ENCODE measurements at places on chromosomes 4 and X.

DNA sequence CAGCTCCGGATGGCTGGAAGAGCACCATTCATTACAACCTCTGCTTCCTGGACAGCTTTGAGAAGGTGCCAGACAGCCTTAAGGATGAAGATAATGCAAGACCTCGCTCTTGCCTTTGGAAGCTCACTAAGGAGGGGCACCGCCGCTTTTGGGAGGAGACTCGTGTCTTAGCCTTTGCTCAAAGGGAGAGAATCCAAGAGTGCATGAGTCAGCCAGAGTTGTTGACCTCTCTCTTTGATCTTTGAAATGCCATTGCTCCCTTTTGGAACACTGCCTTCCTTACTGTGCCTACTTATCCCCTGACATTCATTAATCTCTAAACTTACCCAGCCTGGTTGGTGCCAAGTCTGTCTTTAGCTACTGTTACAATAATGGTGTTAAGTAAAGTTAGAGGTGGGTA is 1.2 kb downstream of the FOXR2 start:
- DNase-seq, result no peak

DNA sequence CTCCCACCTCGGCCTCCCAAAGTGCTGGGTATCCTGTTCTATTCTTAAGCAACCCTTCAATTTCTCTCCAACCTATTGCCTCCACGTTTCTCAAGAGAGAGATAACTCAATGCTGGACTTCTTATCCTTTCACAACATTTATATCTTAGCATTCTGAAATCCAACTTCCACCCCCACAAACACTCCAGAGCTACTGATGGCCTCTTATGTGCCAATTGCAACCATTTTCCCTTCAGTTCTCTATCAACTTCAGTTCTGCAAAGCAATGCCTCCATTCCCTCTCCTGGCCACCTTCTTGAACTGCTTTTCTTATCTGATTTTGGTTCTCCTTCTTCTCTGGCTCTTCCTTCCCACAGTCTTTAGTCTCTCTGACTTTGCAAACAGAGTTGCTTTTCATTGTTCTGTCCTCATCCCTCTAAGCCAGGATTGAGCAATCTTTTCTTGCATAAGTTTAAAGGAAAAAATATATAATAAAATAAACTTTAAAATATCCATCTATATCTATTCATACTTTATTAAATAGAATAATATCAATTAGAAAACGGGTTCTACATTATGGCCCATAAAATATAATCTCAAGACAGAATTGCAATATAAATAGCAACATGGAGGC is 3.6 kb upstream of the STBD1 start:
- DNase-seq, result peak; percentile 81

- DNase-seq, result no peak
These were observed 126.1 kb downstream of the FAT4 start for GRCh38 chr4:125440814-125441213.

DNA sequence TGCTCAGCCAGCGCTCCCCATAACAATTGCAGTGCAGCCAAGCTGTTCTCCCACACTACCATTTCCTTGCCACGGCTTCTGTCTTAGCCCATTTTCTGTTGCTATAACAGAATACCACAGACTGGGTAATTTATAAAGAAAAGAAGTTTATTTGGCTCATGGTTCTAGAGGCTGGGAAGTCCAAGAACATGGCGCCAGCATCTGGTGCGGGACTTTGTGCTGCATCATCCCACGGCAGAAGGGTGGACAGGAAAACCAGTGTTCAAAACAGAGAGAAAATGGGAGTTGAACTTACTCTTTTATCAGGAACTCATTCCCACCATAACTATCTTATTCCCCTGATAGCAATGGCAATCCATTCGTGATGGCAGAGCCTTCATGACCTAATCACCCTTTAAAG is 104.6 kb downstream of the FHDC1 start:
- DNase-seq, result no peak

DNA sequence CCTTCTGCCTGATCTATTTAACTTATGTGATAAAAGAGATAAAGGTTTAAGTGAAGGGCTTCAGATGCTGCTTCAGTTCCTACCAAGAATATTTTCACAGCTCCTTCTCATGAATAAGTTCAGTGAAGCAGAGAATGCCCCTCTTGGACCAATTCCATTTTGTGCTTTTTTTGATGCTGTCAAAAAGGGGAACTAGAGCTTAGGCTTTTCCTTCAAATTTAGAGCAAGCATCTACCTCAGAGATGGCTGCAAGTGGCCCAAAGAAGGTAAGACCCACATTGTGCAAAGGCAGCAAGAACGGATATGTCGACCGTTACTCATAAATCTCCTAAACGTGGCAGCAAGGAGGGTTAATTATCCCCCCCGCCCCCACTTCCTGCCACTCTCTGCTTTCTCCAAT is 4.5 kb downstream of the CHRDL1 start:
- DNase-seq, result no peak

- DNase-seq, result peak; percentile 30
These were observed 8.7 kb upstream of the PPP3CA start for GRCh38 chr4:101355767-101356702.

GRCh38 chrX:111447298-111447697 is 35.3 kb upstream of the DCX start:
- peak; percentile 40 for DNase-seq

DNA sequence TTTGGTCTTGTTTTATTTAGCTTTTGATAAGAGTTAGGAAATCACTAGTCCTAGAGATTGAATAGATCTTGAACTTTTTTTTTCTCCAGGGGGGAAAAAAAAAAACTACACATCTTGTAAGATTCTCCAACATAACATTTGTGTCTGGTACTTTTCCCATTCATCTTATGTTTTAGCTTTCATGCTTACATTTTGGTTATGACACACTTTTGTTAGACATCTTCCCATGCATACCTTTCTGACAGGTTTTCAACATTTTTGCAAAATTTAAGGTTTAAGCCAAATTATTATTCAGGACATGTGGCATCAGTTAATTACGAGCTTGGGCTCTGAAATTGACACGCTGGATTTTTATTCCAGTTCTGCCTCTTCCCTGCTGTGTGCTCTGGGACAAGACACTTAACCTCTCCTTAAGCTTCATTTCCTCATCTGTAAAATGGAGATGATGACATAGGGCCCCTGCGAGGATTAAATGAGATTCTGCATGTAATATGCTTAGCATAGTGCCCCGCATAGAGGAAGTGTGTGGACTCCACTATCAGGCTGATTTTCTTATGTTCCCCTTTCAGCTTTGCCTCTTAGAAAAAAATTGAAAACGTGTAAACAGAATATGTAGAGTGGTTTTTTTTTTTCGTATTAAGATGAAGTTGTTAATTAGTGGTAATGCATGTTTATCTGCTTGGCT is 5.3 kb downstream of the KIT start:
- DNase-seq, result peak; percentile 62

GRCh38 chr4:153481478-153481877 is 15.3 kb downstream of the TMEM131L start:
- DNase-seq, result no peak

DNA sequence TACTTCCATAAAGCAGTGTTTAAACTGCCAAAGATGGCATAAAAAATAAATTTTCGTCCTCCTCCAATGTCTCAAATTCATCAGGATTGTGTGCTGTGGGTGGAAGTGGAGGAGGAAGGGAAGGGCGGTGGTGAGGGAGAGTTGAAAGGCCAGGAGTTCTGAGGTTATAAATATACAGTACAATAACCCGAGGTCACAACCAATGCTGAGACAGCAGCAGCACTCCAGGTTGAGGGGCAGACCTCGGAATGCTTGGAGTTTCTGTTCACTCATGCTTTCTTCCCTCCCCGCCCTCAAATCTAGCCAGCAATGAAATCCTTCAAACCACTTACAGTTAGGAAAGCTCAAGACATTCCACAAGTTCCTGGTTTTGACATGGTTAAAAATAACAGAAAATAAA is 134.0 kb upstream of the SMAD1 start:
- DNase-seq, result no peak

- no peak for DNase-seq
These were observed 80.8 kb upstream of the TLR2 start for GRCh38 chr4:153603258-153603657.

DNA sequence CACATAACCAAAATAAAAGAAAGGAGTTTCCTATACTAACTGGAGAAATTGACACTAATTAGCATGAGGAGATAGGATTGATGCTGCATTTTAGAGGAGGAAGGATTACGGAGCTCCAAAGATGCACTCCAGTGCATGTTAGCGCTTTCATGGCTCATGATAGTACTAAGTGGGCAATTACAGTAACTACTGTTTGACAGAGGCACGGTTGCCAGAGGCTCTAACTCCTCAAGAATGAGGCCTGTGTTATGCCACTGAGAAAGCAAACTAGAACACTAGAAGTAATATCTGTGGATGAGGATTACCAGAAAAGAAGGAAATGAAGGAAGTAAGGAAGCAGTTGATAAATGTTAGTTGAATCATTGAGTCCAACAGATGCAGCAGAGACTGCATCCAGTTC is 19.6 kb upstream of the PDGFC start:
- no peak for DNase-seq

DNA sequence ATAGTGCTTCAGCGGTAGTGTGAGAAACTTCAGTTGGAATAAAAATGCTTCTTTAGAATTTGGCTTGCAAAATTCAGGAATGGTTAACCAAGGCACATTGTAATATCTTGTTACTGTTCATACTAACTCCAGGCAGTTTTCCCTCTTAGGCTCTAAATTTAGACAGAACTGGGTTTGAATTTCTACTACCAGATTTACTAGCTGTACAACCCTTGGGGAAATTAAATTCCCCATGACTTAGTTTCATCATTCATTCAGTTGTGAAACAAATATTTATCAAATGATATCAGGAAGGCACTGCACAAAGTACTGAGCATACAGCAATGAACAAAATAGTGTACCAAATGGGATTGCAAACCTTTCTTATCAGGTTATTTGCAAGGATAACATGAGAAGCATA is 135.0 kb upstream of the IL15 start:
- DNase-seq, result no peak

GRCh38 chrX:154505734-154506133 is 10.3 kb downstream of the FAM3A start:
- DNase-seq, result no peak

Data from NB4 (cell line).